Activated naive CD8-positive, alpha-beta T cell treated with anti-CD3 and anti-CD28 coated beads for 36 hours (primary cell): ENCODE measurements at places on chromosomes 12 and 14. TPM values are rescaled to one million over a fixed set of nuclear protein-coding genes. Genes with fewer than 3 reads are reported as not detected.

Gene SYT1
- total RNA-seq: not detected

Gene ART4
- total RNA-seq: not detected

Gene TXNRD1
- total RNA-seq: 120 TPM

Gene INHBE
- total RNA-seq: 1.7 TPM

Gene FIGNL2
- 0.40 TPM for total RNA-seq

Gene CIROP
- total RNA-seq: not detected

Gene MLF2
- 134 TPM for total RNA-seq

Gene RFX4
- not detected for total RNA-seq

Gene ACSM4
- total RNA-seq: not detected

- DNase-seq: no peak
Measured at GRCh38 chr14:104788161-104788818, 7.3 kb downstream of the AKT1 start.

GRCh38 chr14:78758333-78758732, 588.2 kb downstream of the NRXN3 start:
- no peak for DNase-seq

DNA sequence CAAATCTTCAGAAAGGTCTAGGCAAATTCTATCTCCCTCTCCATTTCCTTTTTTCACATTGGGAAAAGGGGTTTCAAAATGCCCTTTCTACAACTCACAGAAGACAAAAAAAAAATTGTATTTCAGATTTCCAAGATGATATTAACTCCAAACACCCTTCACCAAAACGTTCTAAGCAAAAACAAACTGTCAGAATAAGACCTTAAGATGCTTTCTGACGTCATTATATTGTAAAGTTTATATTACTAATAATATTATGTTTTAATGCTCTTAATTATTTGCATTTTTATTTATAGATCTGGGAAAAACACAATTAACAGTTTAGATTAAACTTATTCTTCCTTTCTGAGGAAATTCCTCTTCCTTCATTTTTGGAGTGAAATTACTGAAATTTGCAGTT, 624.2 kb downstream of the GALC start:
- DNase-seq: no peak

- no peak for DNase-seq
Measured at GRCh38 chr14:65731933-65732506, 319.5 kb downstream of the FUT8 start.

DNA sequence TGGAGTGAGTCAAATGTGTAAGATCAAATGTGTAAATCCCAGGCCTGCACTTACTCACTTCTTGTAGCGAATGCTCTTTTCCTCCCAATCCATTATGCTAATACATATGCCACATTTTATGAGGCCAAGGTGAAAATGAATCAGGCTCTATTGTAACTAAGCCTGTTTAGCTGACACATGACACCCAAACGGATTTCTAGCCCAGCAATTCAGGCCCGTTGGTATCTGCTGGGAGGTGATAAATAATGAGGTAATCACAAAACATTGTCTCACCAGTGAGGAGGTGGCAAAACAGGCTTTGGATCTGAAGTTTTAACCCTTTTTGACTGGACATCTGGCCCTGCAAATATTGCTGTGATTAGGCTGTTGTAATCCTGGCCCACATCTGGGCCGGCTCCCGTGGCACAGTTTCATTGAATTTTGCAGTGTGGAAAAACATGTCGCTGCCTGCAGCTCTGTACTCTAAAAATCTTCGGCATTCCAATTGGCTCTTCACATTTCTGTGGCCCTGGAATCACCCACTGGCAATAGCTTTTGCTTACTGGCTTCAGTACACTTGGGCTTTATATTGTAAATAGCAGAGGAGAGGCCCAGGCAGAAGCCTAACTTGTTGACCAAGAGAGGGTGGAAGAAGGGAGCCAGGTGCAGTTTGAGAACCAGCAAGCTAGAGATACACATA, 106.1 kb downstream of the PAX9 start:
- DNase-seq: no peak

DNA sequence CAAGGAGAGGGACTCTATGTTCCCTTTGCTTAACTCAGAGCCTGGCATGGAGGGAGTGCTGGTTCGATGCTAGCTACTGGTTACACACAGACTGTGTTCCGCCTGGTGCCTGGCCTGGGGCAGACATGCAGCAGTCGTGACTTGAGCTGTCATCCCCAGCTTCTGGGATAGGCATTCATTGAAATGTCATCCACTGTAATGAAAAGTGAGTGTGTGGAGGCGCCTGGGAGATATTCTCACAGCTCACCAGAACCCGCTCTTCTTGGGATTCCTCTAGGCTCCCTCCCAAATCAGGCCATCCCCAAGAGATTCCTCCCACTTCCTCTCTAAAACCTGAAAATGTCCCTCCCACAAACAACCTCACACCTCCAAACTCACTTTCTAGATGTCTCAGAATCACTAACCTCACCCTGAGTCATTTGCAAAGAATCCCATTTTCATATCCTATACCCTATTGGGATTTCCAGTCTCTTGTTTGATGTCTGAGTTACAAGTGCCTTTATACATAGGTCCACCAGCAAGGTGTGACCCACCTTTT, 82.8 kb downstream of the CRACR2A start:
- no peak for DNase-seq

- DNase-seq: peak; percentile 12
Measured at GRCh38 chr12:24562771-24563431, 386.0 kb downstream of the BCAT1 start.

DNA sequence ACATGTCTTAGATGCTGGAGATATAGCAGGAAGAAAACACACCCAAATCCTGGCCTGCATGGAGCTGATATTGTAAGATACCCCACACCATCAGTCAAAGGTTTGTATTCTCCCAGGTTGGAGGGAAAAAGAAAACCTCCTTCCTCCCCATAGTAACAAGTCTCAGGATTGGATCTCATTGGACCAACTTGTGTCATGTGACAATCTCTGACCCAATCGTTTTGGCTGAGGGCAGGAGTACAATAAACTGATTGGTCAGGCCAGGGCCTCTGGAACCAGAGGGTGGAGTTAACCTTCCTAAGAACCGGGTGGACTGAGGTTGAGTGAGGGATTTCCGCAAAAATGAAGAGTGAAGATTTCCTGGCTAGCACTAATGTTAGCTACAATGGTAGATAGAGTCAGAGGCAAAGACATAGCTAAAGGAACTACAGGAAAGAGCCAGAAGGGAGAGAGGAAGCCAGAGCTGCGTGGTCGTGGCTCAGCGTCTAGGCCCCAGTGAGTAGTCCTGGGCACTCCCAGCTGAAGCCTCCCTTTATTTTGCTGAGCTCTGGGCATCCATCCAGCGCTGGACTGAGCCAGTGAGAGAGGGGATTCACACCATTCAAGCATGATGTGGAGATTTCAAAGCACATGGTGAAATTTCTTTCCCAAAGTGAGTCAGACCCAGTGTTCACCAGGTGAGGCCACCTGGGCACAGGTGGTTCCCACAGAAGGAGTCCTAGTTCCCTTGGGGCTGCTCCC, 219.9 kb downstream of the AACS start:
- no peak for DNase-seq

DNA sequence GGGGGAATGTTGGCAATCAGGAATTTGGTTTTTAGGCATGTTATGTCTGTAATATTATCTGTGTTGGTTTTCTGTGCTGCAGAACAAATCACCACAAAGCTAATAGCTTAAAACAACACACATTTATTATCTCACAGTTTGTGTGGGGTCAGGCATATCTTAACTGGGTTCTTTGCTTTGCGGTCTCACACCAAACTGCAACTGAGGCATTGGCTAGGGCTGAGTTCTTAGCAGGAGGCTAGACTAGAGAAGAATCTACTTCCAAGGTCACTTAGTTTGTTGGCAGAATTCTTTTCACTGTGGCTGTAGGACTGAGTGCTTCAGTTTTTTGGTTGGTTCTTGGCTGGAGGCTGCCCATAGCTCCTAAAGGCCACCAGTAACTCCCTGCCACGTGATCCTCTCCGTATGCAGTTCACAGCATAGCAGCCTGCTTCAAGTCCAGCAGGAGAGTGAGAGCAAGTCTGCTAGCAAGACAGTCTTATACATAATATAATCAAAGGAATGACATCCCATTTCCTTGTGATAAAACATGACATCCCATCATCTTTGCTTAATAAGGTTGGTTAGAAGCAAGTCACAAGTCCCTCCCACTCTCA, 21.6 kb downstream of the ATF1 start:
- DNase-seq: no peak

DNA sequence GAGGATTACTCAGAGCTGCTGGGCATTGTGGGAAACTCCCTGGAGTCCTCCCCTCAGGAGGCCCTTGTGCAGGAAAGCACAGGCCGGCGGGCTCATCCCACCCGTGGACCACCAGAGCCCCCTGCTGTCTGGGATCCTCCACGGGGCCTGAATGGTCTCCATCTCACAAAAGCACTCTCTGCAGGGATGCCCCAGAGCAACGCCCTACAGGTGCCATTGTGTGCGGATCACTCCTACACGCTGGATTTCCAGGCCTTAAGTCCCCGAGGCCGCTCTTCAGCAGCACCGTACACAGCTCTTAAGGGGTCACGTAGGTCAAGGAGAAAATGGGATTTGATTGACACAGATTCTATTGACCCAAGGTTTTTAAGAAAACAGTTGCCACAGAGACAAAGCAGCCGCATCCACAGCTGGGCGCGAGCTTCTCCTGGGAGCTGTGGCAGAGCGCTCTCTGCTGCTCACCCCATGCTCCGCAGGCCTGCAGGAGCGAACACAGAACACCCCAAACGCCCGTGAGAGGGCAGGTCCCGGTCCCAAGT, 36.7 kb upstream of the RIMBP2 start:
- DNase-seq: no peak

GRCh38 chr12:18719922-18720510, 17.8 kb downstream of the PLCZ1 start:
- no peak for DNase-seq

GRCh38 chr14:105182296-105183020, 1.3 kb upstream of the NUDT14 start:
- no peak for DNase-seq

DNA sequence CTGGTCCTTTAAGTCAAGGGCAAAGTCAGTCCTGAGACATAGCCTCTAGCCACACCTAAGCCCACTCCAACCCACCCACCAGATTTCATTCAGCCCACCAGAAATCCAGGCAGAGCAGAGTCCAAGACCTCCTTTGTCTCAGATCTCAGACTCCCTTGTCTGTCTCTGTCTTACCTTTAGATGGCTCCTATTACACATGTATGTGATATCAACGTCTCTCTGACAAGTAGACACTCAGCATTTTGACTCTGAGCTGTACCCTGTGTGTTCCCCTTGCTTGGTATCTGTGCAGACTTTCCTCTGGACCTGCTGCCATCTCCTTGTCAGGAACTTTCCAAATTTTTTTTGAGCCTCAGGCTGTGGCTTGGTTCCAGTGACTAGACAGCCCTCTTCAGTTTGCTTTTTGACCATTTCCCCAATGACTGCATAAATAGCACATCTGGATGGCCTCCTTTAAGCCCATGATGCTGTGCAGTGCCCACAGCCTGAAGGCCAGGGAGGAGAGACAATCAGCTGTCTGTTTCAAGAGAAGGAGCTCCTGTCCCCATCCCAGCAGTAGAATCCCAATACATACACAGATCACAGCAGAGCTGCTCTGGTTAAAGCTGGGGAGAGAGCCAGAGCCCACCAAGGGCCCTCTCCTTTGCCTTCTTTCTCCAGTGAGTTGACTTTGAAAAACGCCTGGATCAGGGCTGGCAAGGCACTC, 7.0 kb downstream of the POU6F1 start:
- DNase-seq: no peak

GRCh38 chr14:105333020-105333490, 18.5 kb downstream of the PACS2 start:
- no peak for DNase-seq

DNA sequence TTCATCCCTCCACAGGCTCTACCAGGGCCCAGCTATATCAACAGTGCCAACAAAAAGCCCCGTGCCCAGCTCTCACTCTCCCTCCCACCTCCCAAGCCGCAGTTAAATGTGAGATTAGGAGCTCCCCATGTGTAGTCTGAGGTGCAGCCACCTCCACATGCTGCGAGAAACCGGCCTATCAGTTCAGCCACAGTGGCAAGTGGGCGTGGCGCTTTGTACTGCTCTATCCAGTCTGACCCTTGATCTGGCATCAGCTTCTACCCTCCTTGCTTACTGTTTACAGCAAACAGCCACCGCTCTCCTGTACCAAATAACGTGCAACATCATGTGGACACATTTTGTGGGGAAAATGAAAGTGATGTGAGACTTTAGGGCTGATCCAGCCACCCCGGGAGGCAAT, 1.7 kb downstream of the PLEK2 start:
- no peak for DNase-seq
